ENCODE measurements at places on chromosomes 3 and 15. TPM values are rescaled to one million over a fixed set of nuclear protein-coding genes. Genes with fewer than 3 reads are reported as not detected.

DNA sequence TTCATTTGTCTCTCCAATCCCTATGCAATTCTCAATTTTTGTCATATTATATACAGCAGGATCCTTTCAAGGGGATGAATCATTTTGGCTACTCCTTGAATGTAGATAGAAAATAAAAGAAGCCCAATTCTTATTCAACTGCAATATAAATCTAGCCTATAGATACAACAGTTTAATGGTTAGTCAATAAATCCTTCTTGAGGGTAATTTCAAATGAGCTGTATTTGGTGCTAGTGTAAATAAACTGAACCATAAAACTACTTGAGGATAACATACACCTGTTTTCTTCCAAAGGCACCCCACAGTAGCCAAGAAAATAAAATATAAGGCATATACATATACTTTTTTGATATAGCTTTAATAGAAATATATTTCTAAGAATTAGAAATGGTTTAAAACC lies 830.3 kb downstream of the ROBO1 start:
- no peak overlapping the region for H3K4me3 ChIP-seq
- H3K4me1 ChIP-seq, result peaks cover 3% of the 10 kb centered on the region
- H3K27ac ChIP-seq, result no peak overlapping the region
- H3K27me3 ChIP-seq, result no peaks in the 10 kb centered on the region
- peaks cover 30% of the 10 kb centered on the region for H3K36me3 ChIP-seq

DNA sequence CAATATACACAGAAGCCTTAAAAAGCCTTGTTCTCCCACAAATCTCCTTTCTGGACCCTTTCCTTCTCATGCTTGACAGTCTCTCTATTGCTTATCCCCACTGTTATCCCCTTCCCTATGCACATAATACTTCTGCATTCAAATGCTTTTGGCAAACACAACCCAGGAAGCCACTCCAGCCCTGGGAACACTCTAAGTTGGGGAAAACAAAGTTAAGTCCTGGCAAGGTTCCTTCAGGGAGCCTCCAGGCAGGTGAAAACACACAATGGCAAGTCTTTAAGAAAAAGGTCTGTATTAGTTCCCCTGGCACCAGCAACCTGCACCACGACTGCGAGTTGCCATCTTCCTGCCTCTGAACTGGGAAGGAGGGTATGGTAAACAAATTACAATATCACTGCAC lies 19.7 kb upstream of the GANC start:
- H3K27me3 ChIP-seq, result no peaks in the 10 kb centered on the region
- no peak for DNase-seq
- H3K4me1 ChIP-seq, result no peaks in the 10 kb centered on the region
- no peak overlapping the region for H3K27ac ChIP-seq
- H3K4me3 ChIP-seq, result no peak overlapping the region

TADA3 gene
- 48.4 TPM for total RNA-seq

DNA sequence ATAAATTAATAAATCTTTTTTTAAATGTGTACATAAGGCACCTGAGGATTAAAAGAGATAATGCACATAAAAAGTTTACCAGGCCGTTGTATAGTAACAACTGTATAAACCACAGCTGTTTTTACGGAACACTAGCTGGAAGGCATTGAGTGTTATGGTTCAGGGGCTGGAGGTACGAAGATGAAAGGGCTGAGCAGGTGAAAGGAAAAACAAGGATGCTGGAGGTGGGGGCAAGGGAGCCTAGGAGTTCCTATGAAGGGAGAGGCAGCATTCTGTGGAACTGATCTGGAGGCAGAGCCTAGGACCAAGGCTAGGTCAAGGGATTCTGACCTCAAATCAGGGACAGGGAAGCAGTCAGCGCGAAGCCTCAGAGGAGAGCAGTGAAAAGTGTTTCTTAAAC lies 8.0 kb downstream of the SEMA5B start:
- peaks cover 13% of the 10 kb centered on the region for H3K4me1 ChIP-seq
- no peaks in the 10 kb centered on the region for H3K36me3 ChIP-seq
- H3K27me3 ChIP-seq, result peaks cover 62% of the 10 kb centered on the region
- DNase-seq, result no peak
- no peak overlapping the region for H3K27ac ChIP-seq

GRCh38 chr3:113070072-113070640 lies 79.4 kb downstream of the GTPBP8 start:
- H3K4me3 ChIP-seq, result no peak overlapping the region
- H3K36me3 ChIP-seq, result peaks cover 11% of the 10 kb centered on the region
- H3K4me1 ChIP-seq, result peaks cover 18% of the 10 kb centered on the region
- H3K27me3 ChIP-seq, result no peaks in the 10 kb centered on the region
- no peak for DNase-seq
- H3K27ac ChIP-seq, result no peak overlapping the region

GRCh38 chr15:70220490-70221096 lies 122.9 kb upstream of the TLE3 start:
- peaks cover 55% of the 10 kb centered on the region for H3K4me1 ChIP-seq
- H3K27me3 ChIP-seq, result peaks cover 28% of the 10 kb centered on the region
- H3K4me3 ChIP-seq, result no peak overlapping the region
- no peak overlapping the region for H3K27ac ChIP-seq
- DNase-seq, result no peak
- no peaks in the 10 kb centered on the region for H3K36me3 ChIP-seq

CCR9 gene
- not detected for total RNA-seq

PPP1R14D gene
- 0.70 TPM for total RNA-seq

ARGFX gene
- total RNA-seq, result not detected

- H3K36me3 ChIP-seq, result no peaks in the 10 kb centered on the region
- peaks cover 16% of the 10 kb centered on the region for H3K4me1 ChIP-seq
- H3K4me3 ChIP-seq, result peak overlapping the region; percentile 90
- H3K27ac ChIP-seq, result peak overlapping the region; percentile 96
Measured at GRCh38 chr15:40869686-40870085, 4.3 kb downstream of the RHOV start.

DNA sequence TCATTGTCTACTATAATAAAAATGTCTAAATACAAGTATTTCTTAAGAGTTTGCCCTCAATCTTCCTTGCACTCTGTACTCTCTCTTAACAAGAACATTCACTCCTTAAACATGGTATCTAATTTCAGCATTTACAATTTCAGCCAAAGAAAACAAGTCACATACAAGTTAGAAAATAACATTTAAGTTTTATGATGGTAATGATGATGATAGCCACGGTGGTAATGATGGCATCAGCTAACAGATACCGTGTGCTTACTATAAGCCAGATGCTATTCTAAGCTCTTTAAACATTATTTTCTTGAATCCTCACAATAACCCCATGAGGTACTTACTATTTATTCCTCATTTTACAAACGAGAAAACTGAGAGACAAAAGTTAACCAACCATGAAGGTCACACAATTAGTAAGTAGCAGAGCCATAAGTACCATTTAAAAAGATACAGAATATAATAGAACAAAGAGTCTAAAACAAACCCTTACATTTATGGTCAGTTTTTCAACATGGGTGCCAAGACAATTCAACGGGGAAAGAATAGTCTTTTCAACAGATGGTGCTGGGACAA lies 7.4 kb downstream of the SPICE1 start:
- no peak overlapping the region for H3K4me3 ChIP-seq
- no peaks in the 10 kb centered on the region for H3K27me3 ChIP-seq
- H3K4me1 ChIP-seq, result no peaks in the 10 kb centered on the region
- DNase-seq, result no peak
- H3K27ac ChIP-seq, result no peak overlapping the region

GRCh38 chr3:144162042-144162441 lies 190.4 kb downstream of the DIPK2A start:
- H3K4me3 ChIP-seq, result no peak overlapping the region
- no peak overlapping the region for H3K27ac ChIP-seq
- H3K4me1 ChIP-seq, result no peaks in the 10 kb centered on the region
- DNase-seq, result no peak

- H3K27ac ChIP-seq, result peak overlapping the region; percentile 92
- peak overlapping the region; percentile 94 for H3K4me3 ChIP-seq
- H3K36me3 ChIP-seq, result no peaks in the 10 kb centered on the region
- H3K4me1 ChIP-seq, result peaks cover 4% of the 10 kb centered on the region
Measured at GRCh38 chr3:192515664-192516045, 211.7 kb downstream of the FGF12 start.

DNA sequence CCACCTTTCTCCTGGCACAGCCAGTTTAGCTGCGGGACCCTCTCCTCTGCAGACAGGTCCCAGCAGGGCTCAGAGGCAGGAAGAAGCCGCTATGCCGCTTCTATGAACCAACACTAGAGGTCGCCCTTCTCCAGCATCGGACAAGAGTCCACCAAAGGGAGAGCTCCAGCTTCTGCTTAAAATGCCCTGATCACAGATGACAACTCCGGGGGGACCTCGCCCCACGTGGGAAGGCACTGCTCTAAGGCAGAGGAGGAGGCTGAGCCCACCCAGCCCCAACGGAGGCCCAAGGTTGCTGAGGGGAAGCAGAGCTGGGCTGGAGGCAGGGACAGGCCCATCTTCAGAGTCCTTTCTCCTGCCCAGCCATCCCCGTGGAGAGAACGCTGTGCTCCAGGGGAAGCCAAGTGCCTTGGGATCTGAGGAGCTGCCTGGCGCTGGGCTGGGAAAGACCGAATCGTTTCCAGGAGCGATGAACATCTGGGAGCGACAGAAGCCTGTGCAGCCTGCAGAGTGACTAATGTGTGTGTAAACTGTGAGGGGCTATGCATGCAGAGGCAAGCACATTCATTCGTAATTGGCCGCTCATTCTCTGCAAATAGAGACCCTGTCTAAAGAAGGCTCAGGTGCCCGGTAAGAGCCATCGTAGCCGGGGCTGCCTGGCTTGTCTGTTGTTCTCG lies 43.5 kb upstream of the BDH1 start:
- no peaks in the 10 kb centered on the region for H3K27me3 ChIP-seq
- H3K36me3 ChIP-seq, result peaks cover 16% of the 10 kb centered on the region
- H3K4me3 ChIP-seq, result peak overlapping the region; percentile 67
- H3K27ac ChIP-seq, result peak overlapping the region; percentile 75
- DNase-seq, result peak; percentile 81
- H3K4me1 ChIP-seq, result peaks cover 9% of the 10 kb centered on the region

DNA sequence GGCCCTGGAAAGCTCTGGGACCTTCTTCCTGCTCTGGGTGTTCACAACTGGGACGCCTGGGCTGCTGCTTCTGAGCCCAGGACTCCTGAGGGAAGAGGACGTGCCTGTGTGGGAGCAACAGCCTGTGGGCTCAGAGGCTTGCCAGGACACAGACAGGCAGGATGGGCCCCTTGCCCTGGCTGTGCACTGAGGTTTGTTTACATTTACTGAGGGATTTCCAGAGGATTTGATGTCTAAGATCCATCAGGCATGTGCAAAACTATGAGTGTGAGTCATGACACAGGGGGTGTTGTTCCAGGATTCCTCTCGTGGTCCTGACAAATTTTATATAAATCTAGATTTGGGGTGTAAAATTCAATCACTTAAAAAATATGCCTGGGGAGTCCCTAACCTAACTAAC lies 10.6 kb downstream of the CCR9 start:
- H3K27ac ChIP-seq, result no peak overlapping the region
- H3K4me3 ChIP-seq, result no peak overlapping the region
- H3K27me3 ChIP-seq, result no peaks in the 10 kb centered on the region

DNA sequence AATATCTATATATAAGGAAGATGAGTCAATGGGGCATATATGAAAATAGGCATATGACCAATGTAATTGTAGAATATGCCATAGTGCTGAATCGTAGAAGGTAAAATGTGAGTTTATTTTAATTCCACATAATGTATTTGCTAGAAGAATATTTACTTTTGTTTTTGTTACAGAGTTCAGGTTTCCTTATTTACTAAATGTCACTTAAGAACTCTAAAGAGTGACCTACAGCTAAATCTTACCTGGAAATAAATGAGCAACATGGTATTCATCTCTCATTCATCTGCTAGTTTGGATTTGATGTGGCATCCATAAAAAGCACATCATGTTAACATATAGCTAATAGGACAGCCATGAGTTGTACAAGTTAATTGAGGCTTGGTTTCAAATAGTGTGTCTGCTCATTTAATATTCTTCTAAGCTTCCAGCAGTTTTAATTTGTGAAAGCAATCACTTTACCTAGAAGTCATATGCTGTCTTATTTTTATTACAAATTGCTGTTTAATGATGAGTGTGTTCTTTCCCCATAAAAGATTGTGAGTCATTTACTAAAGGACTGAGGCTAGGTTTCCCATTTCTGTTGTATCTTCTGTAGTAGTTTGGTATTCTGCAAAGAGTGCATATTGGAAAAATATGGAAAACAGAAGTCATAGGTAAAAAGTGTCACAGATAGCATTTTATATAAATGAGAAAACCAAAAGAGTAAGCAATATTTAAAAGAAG lies 222.1 kb upstream of the POU1F1 start:
- H3K27ac ChIP-seq, result no peak overlapping the region
- no peaks in the 10 kb centered on the region for H3K4me1 ChIP-seq
- H3K4me3 ChIP-seq, result no peak overlapping the region
- H3K36me3 ChIP-seq, result no peaks in the 10 kb centered on the region
- no peak for DNase-seq

NRROS gene
- 0.68 TPM for total RNA-seq

DNA sequence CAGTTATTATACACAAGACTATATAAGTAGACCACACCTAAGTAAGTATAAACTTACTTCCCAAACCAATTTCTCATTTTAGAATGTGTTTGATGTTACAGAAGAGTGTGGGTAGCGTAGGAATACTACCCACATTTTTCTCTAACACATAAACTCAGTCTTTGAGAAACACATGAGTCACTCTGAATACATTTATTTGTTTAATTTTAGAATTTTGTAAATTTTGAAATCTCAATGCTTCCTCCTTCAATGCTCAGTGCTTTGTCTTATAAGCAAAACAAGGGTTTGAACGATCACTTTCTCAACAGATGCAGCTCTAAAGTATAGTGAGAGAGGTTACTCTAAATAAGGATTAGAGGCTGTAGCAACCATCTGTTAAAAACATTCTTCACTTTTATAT lies 700.8 kb downstream of the SI start:
- no peak for DNase-seq
- no peak overlapping the region for H3K4me3 ChIP-seq
- H3K4me1 ChIP-seq, result no peaks in the 10 kb centered on the region
- H3K36me3 ChIP-seq, result no peaks in the 10 kb centered on the region

GRCh38 chr3:137519602-137520001 lies 244.5 kb upstream of the SOX14 start:
- no peak overlapping the region for H3K4me3 ChIP-seq
- H3K4me1 ChIP-seq, result no peaks in the 10 kb centered on the region
- no peak for DNase-seq
- H3K36me3 ChIP-seq, result no peaks in the 10 kb centered on the region
- peaks cover 22% of the 10 kb centered on the region for H3K27me3 ChIP-seq

DNA sequence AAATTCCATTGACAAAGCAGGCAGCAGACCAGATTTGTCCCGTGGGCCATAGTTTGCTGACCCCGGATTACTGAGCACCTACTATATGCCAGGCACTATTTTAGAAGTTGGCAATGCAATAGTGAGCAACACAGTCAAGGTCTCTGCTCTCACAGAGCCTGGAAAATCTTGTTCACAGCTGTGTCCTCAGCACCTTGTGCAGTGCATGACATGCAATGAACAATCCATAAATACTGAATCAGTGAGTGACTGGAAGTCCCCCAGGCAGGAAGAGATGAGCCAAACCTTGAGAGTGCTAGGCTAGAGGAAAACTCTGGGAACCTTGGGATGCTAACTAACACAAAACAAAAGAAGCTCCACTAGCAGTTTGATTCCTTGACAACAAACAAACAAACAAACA lies 14.4 kb downstream of the TM4SF1 start:
- H3K27me3 ChIP-seq, result no peaks in the 10 kb centered on the region
- no peak overlapping the region for H3K4me3 ChIP-seq
- no peaks in the 10 kb centered on the region for H3K36me3 ChIP-seq
- H3K4me1 ChIP-seq, result peaks cover 16% of the 10 kb centered on the region
- DNase-seq, result no peak

GRCh38 chr3:71416876-71417275 lies 166.7 kb downstream of the FOXP1 start:
- no peaks in the 10 kb centered on the region for H3K27me3 ChIP-seq
- H3K27ac ChIP-seq, result peak overlapping the region; percentile 29
- H3K36me3 ChIP-seq, result peaks cover 7% of the 10 kb centered on the region
- no peak for DNase-seq

SLC12A1 gene
- total RNA-seq, result 0.05 TPM
